ENCODE measurements at places on chromosomes 11 and 22.

- DNase-seq: peak; percentile 13
Observed at GRCh38 chr11:83159902-83160865, 3.3 kb downstream of the PCF11 start.

GRCh38 chr11:25758145-25758661 is 573.7 kb upstream of the ANO3 start:
- DNase-seq: no peak

DNA sequence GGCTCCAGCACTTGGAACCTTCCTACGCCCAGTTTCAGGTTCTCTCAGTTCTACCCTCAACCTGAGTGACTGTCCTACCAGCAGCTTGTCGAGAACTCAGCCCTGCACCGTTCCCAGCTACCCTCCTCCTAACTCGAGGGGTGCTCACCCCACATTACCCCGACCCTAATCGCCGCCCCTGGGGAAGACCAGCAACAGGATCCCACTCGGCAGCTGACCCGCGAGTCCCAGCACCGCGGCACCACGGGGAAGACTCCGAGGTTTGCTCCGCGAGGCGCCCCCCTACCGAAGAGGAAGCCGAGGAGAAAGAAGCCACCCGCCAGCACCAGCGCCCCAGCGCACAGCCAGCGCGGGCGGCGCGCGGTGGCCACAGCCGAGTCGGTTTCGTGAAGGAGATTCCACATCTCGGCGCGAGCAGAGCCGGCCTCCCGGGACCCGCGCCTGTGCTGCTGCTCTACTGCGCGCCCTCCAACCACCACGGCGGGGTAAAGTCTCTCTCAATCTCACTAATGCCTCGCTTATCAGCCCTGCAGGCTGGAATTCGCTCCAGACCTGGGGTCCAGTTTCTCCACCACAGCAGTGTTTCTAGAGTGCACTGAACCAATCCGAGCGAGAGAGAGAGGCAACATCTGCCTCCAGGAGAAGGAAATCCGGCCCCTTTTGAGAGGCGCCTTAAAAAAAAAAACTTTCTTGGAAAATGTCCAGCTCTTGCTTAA is at the start of gene FOLH1:
FOLH1 (minus strand) TSS at position 597 of the 716 bp plus-strand sequence; CDS start at position 404, 193 bp downstream.
- DNase-seq: peak; percentile 26

GRCh38 chr11:2097356-2097997 is 41.7 kb downstream of the IGF2 start:
- peak; percentile 65 for DNase-seq

- no peak for DNase-seq
Observed at GRCh38 chr11:19442554-19442910, 201.8 kb upstream of the E2F8 start.

DNA sequence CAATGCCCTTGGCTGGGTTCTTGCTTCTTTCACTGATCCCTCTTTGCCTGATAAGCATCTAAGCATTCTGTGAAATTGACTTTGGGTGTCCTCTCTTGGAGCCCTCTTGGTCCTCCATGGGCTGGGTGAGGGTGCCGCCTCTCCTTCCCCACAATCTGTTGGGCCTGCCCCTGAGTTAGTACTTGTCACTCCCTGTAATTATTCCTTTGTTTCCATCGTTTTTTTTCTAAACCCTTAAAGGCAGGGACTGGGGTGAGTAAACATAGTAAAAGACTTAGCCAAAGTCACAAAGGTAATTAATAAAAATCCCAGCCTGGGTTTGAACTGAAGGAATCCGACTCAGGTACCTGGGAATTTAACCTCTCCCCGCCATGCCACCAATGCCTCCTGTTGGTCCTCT is 188.1 kb downstream of the MYO18B start:
- DNase-seq: no peak

DNA sequence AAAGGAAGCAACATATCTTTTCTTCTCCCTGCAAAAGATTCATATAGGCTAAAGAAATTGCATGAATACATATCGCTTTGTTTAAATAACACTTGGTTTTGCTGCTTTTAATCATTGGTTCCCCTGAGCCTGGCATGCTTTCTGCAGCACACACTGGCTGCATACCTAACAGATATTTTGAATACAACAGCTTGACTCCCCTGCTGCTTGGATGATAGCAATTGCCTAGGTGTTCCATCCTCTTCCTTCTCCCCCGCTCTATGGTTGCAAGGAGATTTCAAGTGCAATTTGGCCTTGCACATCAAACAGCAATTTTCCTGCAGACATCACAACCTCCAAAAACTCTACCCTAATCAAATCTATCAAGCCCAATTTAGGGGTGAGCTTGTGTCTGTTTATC is 430.0 kb downstream of the NTM start:
- no peak for DNase-seq

- DNase-seq: no peak
Observed at GRCh38 chr11:133903056-133903455, 53.7 kb downstream of the IGSF9B start.

GRCh38 chr11:98703779-98704556 is 316.8 kb upstream of the CNTN5 start:
- DNase-seq: no peak

GRCh38 chr11:130180491-130180890 is 20.9 kb downstream of the ST14 start:
- peak; percentile 48 for DNase-seq

- DNase-seq: peak; percentile 78
Observed at GRCh38 chr22:23183061-23183698, 2.9 kb downstream of the BCR start.

- DNase-seq: no peak
Observed at GRCh38 chr22:33109514-33110430, 51.6 kb upstream of the SYN3 start.
